ENCODE measurements at places on chromosomes 6 and 20.

DNA sequence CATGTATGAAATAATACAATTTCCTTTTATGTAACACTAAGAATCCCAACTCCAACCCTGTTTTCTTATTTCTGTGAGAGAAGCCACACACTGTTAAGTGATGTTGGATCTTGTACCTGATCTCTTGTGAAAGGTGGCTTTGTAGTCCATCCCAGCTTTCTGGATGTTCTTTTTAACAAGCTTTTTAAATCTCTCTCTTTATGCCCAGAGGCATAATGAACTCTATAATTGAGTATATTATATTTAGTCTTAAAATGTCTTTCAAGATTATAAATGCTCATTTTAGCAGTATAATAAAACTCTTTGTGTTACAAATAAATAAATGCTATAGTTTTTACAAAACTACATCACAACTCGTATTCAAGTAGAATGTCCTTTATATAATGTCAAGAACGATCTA, 922.1 kb downstream of the EPHA7 start:
- no peak for DNase-seq

DNA sequence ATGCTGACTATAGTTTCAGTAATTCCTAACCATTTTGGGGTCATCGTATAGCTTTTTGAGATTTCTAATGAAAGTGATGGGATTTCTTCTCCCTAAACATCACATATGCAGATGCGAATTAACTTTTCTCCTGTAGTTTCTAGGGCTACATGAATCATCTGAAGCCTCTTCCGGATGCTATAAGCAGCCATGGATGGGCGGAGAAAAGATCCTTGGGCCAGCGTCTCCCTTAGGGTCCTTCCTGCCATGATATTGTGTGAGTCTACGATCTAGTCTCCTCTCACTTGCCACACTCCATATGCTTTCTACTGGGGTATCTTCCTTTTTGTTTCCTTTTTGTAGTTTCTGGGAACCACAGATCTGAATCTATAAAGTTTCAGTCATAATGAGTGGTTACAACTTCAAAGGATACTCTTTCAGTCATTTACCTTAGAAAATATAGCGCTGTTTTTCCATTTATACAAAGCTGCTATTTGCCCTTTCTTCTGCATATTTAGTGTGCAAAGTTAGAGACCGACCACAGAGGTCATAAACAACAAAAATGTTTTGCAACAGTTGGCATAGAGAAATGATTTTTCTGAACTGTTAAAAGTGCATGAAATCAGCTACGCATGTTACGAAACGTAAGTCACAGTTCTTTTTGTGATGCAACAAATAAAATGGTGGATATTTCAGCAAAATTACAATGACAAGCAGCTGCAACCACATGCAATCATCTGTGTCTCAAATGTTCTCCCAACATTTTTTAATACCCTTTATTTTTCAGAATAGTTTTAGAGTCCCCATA, 396.2 kb upstream of the SLC35B3 start:
- peak; percentile 72 for DNase-seq

DNA sequence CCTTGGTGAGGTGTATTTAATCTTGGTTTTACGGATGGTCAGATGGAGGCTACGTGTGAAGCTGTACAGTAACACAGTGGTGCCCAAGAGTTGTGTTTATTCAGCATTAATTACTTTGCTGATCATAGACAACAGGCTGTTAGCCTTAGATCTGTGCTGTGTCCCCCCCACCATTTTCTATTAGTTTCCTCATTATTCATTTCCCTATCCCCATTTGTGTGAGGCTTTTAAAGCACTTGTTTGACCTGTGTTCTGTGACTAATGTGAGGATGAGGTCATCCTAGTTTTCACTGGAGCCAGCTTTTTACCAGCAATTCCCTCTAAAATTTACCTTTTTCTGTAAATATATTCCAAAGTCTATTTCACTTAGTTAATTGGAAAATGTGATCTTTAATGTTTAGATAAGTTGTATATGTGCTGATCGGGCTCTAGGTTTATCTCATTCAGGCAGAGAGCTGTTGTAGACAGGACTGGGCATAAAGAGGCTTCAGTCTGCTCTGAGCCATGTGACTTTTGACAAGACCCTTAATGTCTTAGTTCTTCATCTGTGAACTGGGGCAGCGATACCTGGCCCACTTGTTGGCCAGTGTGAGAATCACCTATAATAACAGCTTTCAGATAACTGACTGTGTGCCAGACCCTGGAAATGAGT, 8.4 kb downstream of the MAPRE1 start:
- no peak for DNase-seq

- no peak for DNase-seq
Measured at GRCh38 chr6:111254004-111254778, 166.9 kb downstream of the SLC16A10 start.

DNA sequence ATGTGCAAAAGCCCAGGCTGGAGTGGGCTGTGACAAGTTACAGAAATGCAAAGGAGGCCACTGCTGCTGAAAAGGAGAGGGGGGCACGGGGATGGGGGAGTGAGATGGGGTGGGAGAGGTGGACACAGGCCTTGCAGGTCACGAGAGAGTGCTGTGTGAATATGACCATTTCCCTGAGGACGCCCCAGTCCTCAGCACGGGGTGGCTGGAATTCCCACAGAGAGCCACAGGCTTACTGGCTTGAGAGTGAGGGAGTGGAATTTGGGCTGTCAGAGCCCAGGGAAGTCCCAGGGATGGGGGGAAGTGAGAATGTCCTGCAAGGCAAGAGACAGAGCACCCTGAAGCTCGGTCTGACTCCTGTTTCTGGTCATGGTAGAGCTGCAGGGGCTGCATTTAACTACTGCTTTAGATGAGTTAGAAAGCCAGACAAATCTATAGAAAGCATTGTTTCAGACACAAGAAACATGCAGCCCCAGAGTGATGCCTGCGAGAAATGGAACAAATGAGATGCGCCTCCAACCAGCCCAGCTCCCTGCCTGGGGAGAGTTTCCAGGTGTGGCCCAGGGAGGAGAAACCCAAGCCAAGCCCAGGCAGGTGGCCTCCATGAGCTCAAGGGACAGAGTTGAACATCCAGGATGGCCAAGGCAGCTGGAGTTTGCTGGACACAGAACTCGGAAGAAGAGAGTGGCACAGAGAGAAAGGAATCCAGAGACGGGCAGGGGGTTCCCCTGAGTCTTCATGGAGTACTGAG, 30.5 kb downstream of the NPEPL1 start:
- no peak for DNase-seq

Data from fibroblast of gingiva (primary cell).